A549 treated with CpdA at 1 μM for 4 hours (cell line): ENCODE measurements at places on chromosomes 12 and 14. TPM values are rescaled to one million over a fixed set of nuclear protein-coding genes. Genes with fewer than 3 reads are reported as not detected.

MYF5 gene
- not detected in 5 replicates for total RNA-seq

ASIC1 gene
- total RNA-seq = 4.8 to 7.1 TPM (median 5.9 TPM) in 5 replicates

UNC79 gene
- 0.02 TPM in 3 of 5 replicates, not detected in the others for total RNA-seq

GAS2L3 gene
- total RNA-seq = 7.0 to 10.2 TPM (median 8.4 TPM) in 5 replicates

GUCY2C gene
- total RNA-seq = 0.01 TPM in 1 of 5 replicates, not detected in the others

ANKS1B gene
- 0.24 to 0.63 TPM (median 0.47 TPM) in 5 replicates for total RNA-seq

RIMBP2 gene
- 0.01 TPM in 1 of 5 replicates, not detected in the others for total RNA-seq

CLEC4C gene
- not detected in 5 replicates for total RNA-seq

ZDHHC22 gene
- total RNA-seq = 0.20 to 0.37 TPM (median 0.31 TPM) in 5 replicates

VDR gene
- 2.9 to 4.1 TPM (median 3.2 TPM) in 5 replicates for total RNA-seq

KRT72 gene
- total RNA-seq = not detected in 5 replicates

ABCC9 gene
- 0.01 TPM in 1 of 5 replicates, not detected in the others for total RNA-seq

FBXO34 gene
- total RNA-seq = 12.5 to 17.0 TPM (median 15.1 TPM) in 5 replicates

RHOJ gene
- not detected in 5 replicates for total RNA-seq

APOF gene
- total RNA-seq = not detected in 5 replicates

NOP9 gene
- 15.1 to 19.5 TPM (median 18.5 TPM) in 5 replicates for total RNA-seq

LRFN5 gene
- not detected in 5 replicates for total RNA-seq

ACSM4 gene
- total RNA-seq = not detected in 5 replicates
